Stimulated activated CD4-positive, alpha-beta T cell treated with anti-CD3 and anti-CD28 coated beads, Interleukin-15, amount 100 ng/mL, for 1 hour (primary cell): ENCODE measurements at places on chromosomes 13 and 19.

DNA sequence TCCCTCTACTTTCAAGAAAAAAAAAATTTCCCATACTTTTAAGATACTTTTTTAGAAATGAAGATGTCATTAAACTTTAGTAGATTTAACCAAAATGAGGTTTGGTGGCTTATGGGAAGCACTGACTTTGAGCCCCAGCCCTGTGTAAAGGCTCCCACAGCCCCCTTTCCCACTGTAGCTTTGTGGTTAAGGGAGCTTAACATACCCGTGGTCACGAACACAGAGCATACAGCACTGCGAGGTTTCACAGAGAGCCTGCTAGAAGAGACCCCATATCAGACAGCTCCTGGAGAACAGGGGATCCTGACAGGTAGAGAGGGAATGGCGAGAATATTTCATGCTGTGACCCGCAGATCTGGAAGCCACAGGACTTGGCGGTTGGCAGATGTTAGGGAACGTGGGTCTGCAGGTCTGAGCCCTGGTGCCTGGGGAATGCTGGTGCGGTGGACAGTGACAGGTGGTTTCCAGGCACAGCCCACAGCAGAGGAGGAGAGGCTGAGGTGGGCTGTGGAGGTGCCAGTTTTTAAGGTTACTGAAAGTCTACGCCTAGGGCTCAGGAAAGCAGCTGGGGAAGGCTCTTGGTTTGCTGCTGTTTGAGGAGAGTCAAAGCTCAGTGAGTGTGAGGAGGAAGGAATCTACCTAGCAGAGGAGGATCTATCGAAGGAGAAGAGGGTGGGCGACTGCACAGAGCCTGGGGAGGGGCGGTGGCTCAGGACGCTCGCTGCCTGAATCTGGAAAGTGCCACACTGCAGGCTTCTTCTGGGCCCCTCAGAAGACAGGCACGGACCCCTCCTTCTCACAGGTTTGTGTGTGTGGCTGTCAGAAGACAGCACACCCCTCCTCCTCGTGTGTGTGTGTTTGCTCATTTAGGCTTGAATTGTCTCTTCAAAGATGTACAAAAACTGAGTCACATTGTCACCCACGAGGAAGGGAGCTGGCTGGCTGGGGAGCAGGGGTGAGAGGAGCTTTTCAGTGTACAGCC is 49.9 kb downstream of the SLC7A9 start:
- no peak for DNase-seq

- DNase-seq: no peak
These were observed 1307.9 kb downstream of the UQCRFS1 start for GRCh38 chr19:27905074-27905473.

- no peak for DNase-seq
These were observed 14.6 kb downstream of the MCF2L start for GRCh38 chr13:112983428-112984196.

- DNase-seq: no peak
These were observed 350.7 kb downstream of the EFNB2 start for GRCh38 chr13:106184790-106185189.

- DNase-seq: no peak
These were observed 172.5 kb upstream of the MIR17HG start for GRCh38 chr13:91174886-91175501.

GRCh38 chr19:867301-867793 is 7.9 kb downstream of the CFD start:
- no peak for DNase-seq

DNA sequence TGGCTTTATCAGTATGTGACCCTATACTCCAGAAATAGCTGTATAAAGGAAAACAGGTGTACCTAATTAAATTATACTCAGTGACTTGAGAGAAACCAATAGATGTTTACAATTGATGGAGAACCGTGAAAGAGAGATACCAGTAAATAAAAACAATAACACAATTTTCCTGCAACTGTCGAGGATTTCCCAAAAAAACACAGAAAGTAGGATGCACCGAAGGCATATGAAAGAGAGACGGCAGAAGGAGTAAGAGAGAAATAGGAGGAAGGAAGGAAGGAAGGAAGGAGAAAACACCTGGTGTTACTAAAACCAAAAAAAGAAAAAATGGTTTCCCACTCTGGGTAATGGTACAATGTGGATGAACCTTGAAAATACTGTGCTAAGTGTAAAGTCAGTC is 6.8 kb upstream of the ZNF229 start:
- no peak for DNase-seq

DNA sequence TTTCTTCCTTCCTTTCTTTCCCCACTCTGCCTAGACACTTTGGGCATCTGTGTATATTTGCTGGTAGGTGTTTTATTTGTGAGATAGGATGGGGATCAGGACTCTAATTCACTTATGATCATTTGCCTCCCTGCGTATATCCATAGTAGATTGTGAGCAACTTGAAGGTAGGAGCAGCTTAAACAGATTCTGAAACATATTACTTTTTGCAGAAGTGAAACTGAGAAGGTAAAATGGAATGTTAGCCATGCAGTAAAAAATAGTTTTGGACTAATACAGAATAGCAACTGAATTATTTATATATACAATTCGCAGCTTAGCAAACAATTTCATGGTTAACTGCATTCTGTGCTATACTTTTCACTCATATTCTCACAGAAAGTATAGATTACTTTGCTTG is 38.7 kb downstream of the RNF6 start:
- DNase-seq: no peak

DNA sequence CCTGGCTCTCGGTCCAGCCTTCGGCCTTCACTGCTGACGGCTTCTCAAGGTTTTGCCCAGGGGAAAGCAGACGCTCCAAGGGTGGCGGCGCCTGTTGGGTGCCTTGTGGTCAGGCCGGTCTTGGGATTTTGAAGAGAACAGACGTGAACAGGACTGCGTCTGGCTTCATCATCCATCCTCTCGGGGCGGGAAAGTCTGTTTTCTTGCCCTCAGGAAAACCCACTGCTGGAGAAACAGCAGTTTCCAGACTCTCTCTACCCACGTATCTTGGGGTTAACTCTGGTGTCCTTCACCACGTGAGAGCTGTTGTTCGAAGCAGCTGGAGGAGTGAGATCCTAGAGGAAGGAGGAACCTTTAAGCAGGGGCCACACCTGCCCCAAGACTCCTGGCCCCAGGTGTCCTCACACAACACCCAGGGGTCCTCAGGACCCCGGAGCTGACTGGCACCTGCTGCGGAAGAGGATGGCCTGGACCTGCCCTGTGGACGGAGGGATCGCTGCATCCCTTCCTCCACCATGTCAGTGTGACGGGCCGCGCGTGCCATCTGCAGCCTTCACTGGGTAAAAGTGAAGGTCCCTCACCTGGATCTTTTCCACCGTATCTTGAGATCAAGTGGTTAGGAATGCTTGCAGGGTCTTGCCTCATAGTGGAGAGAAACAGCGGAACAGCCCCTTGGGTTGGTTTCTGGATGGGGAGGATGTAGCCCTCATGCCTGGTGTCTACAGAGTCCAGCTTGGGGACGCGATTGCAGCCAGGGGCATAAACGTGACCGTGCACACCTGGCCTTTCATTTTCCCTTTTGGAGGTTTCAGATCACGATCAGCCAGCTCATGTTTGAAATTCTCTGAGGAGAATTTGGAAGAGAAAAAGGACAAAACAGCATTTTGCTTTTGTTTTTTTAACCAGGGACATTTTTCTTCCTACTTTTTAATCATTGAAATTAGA is 69.5 kb upstream of the MCF2L start:
- DNase-seq: no peak

GRCh38 chr19:56678205-56678604 is 6.6 kb upstream of the ZNF835 start:
- DNase-seq: no peak

GRCh38 chr19:55452749-55453346 is 8.6 kb downstream of the ISOC2 start:
- DNase-seq: no peak

GRCh38 chr13:113452466-113452865 is 822 bp downstream of the ADPRHL1 start:
- no peak for DNase-seq

DNA sequence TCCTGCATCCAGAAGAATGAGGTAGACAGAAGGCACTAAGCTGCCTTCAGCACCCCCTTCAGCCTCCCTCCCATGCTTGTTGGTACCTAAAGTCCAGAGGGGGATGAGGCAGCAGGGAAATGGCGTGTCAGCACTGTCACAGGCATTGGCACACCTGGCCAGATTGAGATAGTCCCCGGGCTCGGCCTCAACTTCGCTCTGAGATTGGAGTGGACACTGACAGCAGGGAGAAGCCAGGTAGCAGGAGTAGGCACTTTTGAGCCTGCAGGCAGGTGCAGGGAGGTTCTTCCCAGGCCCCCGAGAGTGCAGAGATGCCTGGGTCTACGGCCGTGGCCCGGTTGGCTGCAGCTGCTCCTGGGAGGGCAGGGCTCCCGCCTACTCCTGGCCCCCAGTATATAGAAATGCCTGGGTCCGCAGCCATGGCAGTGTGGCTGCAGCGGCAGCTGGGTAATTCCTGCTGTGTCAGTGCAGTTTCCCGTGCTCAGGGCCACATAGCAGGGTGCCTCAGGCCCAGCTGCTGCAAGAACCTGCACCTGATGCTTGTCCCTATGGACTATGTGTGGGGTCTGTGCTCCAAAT is 160.3 kb downstream of the SLITRK6 start:
- no peak for DNase-seq

- DNase-seq: no peak
These were observed 22.2 kb downstream of the SMARCA4 start for GRCh38 chr19:10983026-10983425.

DNA sequence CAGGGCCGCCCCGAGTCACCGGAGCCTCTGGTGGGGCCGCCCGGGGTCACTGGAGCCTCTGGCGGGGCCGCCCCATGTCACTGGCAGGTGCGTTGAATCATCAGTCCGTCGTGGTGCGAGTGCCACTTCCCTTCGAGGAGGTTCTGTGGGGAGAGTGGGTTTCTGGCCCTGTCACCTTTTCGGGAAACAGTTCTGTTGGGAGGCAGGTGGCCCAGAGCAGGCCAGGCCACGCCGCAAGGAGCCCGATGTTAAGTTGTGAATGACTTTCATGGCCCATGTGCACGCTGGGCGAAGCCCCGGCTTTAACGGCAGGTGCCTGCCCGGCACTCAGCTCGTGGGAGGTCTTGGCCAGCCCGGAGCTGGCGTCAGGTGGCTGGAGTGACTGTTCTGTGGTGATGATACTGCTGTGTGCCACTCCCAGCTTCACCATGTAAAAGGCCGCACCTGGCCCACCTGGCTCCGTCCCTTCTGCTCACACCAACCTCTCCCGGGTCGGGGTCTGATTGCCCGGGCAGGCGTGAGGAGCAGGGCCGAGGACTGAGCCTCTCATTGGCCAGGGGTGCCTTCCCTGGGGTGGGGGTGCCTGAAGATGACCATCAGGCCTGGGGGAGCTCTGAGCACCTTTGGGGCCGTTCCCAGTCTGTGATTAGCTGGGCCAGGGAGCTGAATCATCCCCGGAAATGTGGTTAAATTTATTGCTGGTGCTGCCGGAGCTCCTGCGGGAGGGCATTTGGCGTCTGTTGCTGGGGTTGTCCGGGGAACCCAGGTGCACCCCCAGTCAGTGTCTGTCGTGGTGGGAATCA is 29.2 kb downstream of the CSNK1G2 start:
- no peak for DNase-seq
